Activated T-cell treated with anti-CD3 and anti-CD28 coated beads, Interleukin-2, amount 50 U/mL, for 72 hours (primary cell): ENCODE measurements at places on chromosomes 12 and 14.

GRCh38 chr12:95083938-95084337, 10.5 kb upstream of the NR2C1 start:
- H3K4me3 ChIP-seq = no peak overlapping the region
- H3K36me3 ChIP-seq = no peaks in the 10 kb centered on the region
- no peak overlapping the region for H3K27ac ChIP-seq
- no peak for DNase-seq
- no peaks in the 10 kb centered on the region for H3K27me3 ChIP-seq

GRCh38 chr12:96143827-96144565, 50.2 kb upstream of the ELK3 start:
- no peak for DNase-seq
- no peaks in the 10 kb centered on the region for H3K27me3 ChIP-seq
- H3K36me3 ChIP-seq = no peaks in the 10 kb centered on the region
- H3K4me1 ChIP-seq = peaks cover 29% of the 10 kb centered on the region
- no peak overlapping the region for H3K27ac ChIP-seq

DNA sequence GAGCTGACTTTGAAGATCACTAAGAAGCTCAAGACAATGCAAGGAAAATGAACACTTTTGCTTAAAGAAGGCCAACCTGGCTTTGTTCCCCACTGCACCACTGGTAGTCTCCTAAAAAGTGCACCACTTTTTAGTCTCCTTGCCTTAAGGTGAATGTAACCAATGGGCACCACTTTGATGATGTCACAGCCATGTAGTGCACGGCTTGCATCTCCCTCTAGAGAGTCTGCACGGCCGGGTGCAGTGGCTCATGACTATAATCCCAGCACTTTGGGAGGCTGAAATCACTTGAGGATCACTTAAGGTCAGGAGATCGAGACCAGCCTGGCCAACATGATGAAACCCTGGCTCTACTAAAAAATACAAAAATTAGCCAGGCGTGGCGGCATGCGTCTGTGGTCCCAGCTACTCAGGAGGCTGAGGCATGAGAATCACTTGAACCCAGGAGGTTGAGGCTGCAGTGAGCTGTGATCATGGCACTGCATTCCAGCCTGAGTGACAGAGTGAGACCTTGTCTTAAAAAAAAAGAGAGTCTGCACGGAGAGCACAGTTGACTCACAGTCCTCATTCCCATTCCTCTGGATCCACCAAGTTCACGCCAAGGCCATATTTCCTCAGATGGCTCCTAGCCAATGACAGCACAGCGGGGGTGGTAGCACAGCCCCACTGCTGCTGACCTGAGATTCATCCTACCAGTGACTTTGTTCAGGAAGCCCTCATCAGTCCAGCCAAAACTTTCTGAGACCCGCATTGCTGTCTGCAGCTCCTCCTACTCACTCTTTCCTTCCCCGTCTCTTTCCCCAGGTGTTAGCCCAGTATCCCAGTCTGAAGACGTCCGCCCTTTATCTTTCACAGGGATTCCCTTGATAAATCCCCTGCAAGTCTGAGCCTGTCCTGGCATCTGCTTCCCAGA, 16.5 kb upstream of the IFT81 start:
- H3K27me3 ChIP-seq = peaks cover 11% of the 10 kb centered on the region
- H3K36me3 ChIP-seq = no peaks in the 10 kb centered on the region
- H3K4me3 ChIP-seq = no peak overlapping the region
- H3K27ac ChIP-seq = no peak overlapping the region
- no peak for DNase-seq
- H3K4me1 ChIP-seq = no peaks in the 10 kb centered on the region

DNA sequence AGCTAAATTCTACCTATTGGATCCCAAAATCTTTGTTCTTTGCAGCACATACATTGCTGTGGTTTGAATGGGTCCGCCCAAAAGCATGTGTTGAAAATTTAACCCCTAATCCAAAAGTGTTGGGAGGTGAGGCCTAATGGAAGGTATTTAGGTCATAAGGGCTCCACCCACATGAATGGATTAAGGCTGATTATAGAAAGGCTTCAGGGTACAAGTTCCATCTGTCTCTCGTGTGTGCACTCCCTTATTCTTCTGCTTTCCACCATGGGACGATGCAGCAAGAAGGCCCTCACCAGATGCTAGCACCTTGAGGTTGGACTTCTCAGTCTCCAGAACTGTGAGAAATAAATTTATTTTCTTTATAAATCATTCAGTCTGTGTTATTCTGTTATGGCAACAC, 190.9 kb downstream of the SOX5 start:
- H3K4me3 ChIP-seq = no peak overlapping the region
- no peaks in the 10 kb centered on the region for H3K36me3 ChIP-seq
- H3K4me1 ChIP-seq = no peaks in the 10 kb centered on the region
- H3K27me3 ChIP-seq = no peaks in the 10 kb centered on the region

DNA sequence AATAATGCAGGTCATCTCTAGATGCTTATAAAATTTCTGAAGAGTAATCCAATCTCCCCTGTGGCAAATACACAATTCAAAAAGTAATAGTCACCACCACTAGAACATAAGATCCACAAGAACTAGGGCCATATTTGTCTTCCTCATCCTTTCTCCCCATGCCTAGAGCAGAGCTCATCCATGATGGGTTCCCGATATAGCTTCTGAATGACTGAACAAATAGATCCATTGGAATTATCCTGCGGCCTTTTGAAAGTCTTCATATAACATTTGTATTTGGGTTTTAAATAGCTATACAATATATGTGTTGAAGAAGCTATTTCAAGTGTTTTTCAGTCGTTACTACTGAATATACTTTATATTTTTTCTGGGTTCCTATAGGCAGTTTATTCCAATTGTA, 5.7 kb downstream of the DCN start:
- no peaks in the 10 kb centered on the region for H3K4me1 ChIP-seq
- DNase-seq = no peak
- no peak overlapping the region for H3K27ac ChIP-seq
- no peaks in the 10 kb centered on the region for H3K36me3 ChIP-seq
- no peak overlapping the region for H3K4me3 ChIP-seq

GRCh38 chr12:125122668-125123067, 57.4 kb downstream of the AACS start:
- no peaks in the 10 kb centered on the region for H3K27me3 ChIP-seq
- no peaks in the 10 kb centered on the region for H3K36me3 ChIP-seq
- no peaks in the 10 kb centered on the region for H3K4me1 ChIP-seq
- no peak overlapping the region for H3K27ac ChIP-seq
- H3K4me3 ChIP-seq = no peak overlapping the region
- DNase-seq = no peak

DNA sequence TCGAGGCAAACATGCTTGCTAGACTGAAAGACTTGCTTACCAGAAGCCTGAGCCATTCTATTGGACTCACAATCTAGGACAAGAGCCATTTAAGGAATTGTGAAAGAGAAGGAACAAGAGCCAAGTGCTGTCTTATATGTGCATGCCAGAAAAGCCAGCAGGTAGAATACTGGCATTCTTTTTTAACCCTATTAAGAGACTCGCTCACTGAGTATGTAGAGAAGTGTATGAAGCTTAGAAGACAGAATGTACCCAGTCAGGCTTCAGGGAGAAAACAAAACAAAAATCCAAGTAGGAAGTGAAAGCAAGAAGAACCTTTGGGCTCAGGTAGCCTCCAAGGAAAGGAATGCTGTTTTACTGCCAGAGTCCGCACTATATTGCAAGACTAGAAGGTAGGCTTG, 65.9 kb downstream of the DCAF5 start:
- no peaks in the 10 kb centered on the region for H3K27me3 ChIP-seq
- H3K4me3 ChIP-seq = no peak overlapping the region
- DNase-seq = no peak
- no peak overlapping the region for H3K27ac ChIP-seq
